Dorsolateral prefrontal cortex (tissue), 122 donors: ENCODE measurements at places on chromosomes 3 and 15. TPM values are rescaled to one million over a fixed set of nuclear protein-coding genes. Genes with fewer than 3 reads are reported as not detected.

Gene PPP1R14D
- total RNA-seq = not detected

Gene TBL1XR1
- total RNA-seq = 116 TPM

Gene CFAP91
- 10.0 TPM for total RNA-seq

Gene SST
- total RNA-seq = 22.2 TPM

Gene NR2E3
- not detected for total RNA-seq

Gene RBP2
- total RNA-seq = not detected

Gene IGDCC3
- 10.5 TPM for total RNA-seq

Gene CCDC191
- total RNA-seq = 9.3 TPM
